ENCODE measurements at places on chromosomes 11 and 22.
A peak's percentile ranks its signal among the peaks of the same experiment; 100 is the strongest.

GRCh38 chr11:17277024-17277584 lies 565 bp downstream of the NUCB2 start:
- peak; percentile 36 for DNase-seq

GRCh38 chr11:70262951-70263350 lies 7.5 kb upstream of the PPFIA1 start:
- DNase-seq = no peak

DNA sequence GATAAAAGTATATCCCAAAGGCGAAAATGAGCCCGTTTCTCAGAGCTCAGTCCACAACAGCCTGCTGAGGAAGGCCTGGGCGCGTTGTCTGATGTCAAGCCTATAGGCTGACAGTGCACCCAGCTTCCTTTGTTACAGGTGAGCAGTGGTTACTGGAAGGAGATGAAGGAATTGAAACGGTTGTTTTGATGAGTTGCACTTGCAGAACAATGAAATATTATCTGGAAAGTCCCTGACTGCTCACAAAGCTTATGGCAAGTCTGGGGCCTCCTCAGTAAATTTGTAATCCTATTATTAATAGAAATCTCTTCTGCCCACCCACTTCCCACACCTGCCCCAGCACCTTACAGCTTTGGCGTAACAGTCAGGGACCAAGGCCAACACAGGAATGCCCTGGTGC lies 77.8 kb downstream of the C11orf91 start:
- DNase-seq = no peak

DNA sequence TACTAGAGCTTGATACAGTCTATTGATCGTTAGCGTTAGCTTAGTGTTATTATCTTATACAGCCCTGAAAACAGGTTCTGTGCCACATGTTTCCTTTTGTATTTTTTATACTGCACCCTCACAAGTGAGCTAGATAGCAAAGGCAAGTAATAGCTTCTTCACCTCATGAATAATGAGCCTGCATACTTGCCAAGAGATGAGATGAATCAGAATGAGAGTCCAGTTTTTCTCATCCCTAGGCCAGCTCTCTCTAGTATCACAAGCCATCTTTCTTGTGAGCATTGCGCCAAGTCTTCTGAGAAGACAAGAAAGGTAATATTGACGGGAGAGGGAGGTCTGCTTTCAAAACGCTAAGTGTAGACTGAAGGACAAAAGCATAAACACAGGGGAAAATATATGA lies 8.7 kb upstream of the CARD18 start:
- DNase-seq = no peak

- no peak for DNase-seq
Measured at GRCh38 chr11:47583844-47584243, 2.6 kb upstream of the FAM180B start.

GRCh38 chr11:33479231-33479630 lies 221.4 kb downstream of the C11orf91 start:
- no peak for DNase-seq

DNA sequence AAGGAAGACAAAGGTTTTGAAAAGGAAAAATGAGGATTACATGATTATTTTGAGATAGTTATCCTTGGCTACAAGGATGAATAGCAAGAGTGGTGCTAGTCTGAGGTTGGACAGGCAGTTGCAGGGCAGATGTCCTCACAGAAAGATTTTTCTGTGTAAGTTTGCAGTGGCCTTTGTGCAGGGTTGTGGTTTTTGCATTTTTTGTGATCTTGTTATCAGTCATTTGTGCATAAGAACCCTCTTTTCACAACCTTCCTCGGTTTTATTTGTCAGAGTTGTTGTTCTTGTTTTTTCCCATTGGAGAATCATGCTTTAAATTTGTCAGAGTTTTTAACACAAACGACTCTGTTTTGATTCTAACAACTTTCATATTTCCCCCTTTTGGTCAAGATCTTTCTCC lies 1.4 kb downstream of the CCDC134 start:
- no peak for DNase-seq

DNA sequence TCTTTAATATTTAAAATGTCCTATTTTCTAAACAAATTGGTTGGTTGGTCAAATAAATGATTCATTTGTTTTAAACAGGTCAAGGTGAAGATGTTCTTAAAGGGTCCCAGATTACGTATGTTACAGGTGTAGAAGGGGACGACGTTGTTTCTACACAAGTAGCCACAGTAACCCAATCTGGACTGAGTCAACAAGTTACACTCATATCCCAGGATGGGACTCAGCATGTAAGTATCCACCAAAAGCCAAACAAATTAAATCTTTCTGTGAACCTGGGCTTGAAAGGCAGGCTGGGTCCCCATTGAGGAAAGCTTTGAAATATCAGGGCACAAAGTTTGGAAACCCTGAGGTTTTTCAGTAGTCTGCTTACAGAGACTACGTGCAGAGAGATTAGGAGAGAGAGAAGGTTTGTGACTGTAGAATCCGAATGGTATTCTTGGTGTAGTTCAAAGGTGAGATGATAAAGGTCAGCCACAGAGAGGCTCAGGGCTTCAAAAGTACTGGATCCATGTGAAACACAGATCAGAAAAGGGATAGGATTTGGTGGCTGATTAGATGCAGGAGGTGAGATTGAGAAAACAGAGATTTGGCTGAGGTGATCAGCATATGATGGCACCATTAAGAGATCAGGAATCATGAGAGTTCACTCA lies 51.7 kb downstream of the ZNF143 start:
- no peak for DNase-seq

- no peak for DNase-seq
Measured at GRCh38 chr22:45397806-45398205, 15.6 kb downstream of the SMC1B start.

- DNase-seq = no peak
Measured at GRCh38 chr22:31497148-31497938, 1.0 kb downstream of the SFI1 start.

- DNase-seq = no peak
Measured at GRCh38 chr11:130890039-130890745, 26.1 kb downstream of the SNX19 start.

DNA sequence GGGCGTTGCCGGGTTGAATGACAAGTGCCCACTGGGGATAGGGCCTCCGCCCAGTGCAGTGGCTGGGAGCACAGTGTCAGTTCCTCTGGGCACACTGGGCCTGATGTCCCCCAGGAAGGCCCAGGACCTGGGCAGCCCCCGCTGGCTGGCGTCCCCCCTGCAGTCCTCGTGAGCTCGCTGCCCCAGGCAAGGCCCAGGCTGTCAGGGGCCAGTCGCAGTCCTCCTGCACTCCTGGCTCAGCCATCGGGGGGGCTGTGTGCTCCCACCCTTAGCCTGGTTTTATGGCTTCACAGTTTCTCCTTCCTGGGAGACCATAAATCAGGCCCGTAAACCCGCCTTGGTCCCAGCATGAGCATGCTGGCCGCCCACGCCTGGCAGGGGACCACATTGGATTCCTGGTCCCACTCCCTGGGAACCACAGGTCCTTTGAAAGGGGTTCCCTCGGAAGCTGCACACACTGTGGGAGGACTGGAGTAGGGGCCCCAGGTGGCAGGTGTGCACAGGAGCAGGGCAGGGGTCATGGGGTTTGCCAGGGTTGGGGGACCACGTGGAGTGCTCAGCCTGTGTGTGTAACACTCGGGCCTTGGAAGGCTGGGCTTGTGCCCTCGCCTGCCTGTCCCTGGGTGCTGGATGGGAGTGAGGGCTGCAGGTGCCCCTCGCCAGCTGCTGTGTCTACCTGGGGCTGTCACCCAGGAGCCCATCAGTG lies 113.6 kb downstream of the KCNQ1OT1 start:
- peak; percentile 0 for DNase-seq

Data from Daoy (cell line).